ENCODE measurements at places on chromosomes 3 and 15. TPM values are rescaled to one million over a fixed set of nuclear protein-coding genes. Genes with fewer than 3 reads are reported as not detected.

TMEM207 gene
- total RNA-seq = not detected

CACNA1D gene
- total RNA-seq = 13.8 TPM

PPP2R3A gene
- 28.5 TPM for total RNA-seq

LRRC31 gene
- 63.8 TPM for total RNA-seq

LAMB2 gene
- 354 TPM for total RNA-seq

MORC1 gene
- not detected for total RNA-seq

DNA sequence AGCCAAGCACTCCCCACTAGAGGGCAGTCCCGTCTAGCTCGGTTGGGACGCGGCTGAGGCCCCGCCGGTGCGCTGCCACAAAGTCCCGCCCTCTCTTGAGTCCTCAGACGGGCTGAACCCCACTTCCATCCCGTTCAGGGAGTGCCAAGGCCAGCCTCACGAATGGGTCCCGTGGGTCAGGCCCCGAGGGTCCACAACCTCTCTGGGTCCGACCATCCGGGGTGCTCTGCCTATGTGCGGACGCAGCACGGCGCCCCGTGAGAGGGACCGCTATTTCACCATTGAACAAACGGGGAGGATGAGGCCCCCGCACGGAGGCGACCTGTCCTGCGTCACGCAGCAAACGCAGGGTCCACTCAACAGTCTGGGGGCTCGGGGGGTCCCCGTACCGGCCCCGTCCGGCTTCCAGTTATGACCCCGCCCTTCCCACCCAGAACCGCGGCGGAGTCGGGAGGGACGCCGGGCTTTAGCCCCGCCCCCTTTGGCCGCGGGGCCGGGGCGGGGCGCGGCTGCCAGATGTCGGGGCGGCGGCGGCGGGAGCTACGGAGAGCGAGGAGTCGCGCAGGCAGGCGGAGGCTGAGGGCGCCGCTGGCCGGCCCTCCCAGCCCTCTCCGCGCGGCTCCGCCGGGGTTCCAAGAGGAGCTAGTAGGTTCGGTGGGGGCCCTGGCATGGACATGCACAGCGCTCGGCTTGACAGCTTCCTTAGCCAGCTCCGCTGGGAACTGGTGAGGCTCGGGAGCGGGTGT lies at the start of gene INKA1:
Gene INKA1, plus strand, starts transcription at position 543 of the 746 bp plus-strand sequence. Its CDS starts 132 bp downstream, at position 675.
- peak; percentile 91 for DNase-seq

DNA sequence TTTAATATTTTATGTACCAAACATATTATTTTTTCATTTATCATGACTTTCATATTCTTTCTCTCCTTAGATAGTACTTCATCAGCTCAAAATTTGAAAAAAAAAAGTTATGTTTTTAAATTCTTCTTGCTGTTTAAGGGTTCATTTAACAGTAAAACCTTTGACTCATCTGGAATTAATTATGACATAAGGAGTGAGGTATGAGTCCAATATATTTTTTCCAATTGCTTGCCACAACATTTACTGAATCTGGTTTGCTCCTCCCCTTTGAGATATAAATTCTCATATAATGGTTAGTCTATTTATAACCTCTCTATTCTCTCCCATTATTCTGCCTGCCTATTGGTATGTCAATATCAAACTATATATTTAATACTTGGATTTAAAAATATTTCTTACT lies 387.8 kb downstream of the TUSC7 start:
- DNase-seq = no peak

DNA sequence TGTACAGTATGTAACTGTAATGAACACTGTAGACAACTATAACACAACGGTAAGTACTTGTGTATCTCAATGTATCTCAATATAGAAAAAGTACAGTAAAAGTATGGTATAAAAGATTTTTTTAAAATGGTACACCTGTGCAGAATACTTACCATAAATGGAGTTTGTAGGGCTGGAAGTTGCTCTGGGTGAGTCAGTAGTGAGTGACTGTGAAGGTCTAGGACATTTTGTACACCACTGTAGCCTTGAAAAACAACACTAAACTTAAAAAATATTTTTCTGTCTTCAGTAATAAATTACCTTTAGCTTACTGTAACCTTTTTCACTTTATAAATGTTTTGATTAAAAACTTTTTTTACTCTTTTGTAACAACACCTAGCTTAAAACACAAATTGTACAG lies 142.9 kb downstream of the ATG7 start:
- no peak for DNase-seq

DNA sequence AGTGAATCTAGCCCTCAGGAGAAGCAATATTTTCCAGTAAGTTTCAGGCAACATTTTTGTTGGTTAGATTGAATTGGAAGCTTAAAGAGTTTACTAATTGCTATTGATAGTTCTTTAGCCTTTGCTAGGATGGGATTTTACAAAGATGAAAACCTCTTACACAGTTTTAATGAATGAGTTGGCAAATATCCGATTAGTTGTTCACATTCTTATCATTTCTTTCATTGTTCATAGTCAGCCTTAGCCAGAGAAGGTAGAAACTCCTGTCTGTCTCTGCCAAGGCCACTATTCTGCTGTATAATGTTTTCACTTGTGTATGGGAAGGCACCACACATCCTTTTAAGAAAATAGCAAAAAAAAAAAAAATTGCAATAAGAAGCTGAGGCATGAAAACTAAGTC lies 222.0 kb upstream of the MANF start:
- DNase-seq = no peak

DNA sequence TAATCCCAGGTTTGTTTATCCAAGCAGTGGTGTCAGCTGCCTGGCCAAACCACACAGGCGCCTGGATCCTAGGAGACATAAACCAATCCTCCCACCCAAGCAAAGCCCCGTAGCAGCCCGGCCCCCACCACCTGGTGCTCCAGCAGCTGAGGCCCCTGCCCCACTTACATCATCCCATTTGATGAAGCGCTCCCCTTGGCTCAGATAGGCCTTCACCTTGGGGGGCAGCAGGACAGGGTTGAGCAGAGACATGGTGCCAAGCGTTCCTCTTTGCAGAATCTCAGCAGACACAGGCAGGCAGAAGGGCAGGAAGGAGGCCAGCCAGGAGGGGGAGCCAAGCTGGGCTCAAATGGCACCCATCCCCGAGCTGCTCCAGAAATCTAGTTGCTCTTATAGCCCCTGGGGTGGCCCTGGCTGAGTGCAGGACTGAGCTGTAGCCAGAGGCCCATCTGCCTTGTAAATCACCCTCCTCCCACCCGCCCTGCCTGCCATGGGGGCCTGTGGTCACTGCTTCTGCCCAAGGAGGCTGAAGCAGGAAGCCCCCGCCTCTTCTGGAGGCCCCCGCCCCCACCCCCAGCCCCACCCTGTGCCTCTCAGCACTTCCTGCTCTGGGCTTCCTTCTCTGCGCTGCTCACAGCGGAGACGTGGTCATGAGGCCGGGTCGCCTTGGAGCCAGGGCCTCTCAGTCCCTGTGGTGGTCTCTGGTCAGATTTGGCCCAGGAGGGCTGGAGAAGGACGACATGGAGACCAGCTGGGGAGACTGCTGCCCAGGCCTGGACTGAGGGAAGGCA lies at the start of gene PLCB2:
Gene PLCB2, minus strand, starts transcription at position 515 of the 791 bp plus-strand sequence. Its CDS starts 263 bp downstream, at position 252.
- peak; percentile 65 for DNase-seq

DNA sequence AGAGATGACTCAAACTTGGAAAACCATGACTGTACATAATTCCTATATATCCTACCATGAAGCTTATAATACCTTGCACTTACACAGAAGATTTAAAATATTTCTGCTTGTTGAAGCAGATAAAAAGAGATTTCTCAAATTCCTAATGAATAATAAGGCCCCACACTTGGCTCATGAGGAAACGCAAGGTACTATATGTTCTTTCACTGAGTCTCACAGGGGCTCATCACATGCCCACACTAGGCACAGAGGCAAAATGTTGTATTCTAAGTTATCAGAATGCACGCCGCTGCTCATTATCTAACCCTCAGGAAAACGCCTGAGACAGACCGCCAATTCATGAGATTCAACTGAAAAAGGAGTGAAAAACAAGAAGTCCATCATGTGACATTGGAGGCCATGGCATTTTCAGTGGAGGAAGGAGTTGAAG lies 5.6 kb downstream of the MYO1E start:
- DNase-seq = no peak

- DNase-seq = peak; percentile 35
Measured at GRCh38 chr3:185744997-185745843, 79.6 kb downstream of the IGF2BP2 start.

DNA sequence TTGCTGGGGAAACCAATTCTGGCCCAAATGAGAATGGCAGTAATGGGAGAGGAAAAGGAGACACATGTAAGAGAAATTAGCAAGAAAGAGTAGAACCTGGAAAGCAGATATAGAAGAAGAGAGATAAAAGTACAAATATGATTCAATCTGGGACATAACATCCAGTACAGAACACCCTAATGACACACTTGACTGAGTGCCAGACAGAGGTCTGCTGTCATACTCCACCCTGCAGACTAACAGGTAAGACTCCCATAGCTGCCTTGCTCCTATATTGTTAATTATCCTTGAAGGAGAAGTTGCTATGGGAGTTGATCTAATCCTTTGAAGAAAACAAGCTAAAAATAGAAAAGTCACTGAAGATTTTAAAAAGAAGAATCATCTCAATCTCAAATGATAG lies 21.1 kb downstream of the CCPG1 start:
- DNase-seq = no peak

DNA sequence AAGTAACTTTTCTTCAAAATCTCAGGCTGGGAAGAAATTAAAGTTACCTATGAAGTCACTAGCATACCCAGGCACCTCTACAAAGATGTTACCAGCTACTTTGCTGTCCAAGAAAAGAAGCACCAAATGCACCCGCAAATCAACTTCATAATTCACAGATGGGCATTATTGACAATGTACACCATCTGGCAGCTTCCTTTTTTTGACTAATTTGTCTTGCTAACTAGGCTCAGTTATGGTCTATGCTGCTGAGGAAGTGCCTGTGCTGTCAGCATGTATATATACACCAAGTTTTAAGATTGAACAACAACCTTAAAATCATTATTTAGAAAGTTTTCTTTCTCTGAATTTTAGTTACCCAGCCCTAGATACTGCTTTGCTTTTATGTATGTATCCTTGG lies 93.8 kb downstream of the NSUN3 start:
- DNase-seq = no peak

GRCh38 chr15:55823191-55823670 lies 80.3 kb upstream of the PRTG start:
- no peak for DNase-seq

DNA sequence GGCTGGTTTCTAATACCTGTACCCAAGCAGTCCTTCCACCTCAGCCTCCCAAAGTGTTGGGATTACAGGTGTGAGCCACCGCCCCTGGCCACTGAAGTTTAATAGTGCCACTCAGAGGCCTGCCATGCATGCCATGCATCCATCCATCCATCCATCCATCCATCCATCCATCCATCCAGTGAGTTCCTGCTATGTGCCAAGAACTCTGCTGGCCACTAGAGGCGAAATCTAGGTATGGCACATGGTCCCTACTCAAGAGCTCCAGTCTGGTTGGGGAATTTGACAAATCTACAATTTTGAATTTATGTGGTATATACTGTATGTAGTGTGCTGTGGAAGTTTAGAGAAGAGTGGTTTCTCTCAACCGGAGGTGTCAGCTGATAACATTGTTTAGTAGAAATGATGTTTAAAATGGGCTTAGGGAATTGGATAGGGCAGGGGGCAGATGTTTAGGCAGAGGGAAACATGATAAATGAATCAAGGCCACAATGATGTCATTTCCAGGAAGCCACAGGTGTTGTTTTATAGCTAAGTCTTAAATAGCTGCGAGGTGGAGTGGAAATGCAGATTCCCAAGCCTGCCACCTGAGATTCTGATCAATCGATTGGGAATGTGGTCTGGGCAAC lies 384.4 kb upstream of the C2CD4B start:
- no peak for DNase-seq

GRCh38 chr3:43017004-43017403 lies 37.9 kb downstream of the GASK1A start:
- no peak for DNase-seq

DNA sequence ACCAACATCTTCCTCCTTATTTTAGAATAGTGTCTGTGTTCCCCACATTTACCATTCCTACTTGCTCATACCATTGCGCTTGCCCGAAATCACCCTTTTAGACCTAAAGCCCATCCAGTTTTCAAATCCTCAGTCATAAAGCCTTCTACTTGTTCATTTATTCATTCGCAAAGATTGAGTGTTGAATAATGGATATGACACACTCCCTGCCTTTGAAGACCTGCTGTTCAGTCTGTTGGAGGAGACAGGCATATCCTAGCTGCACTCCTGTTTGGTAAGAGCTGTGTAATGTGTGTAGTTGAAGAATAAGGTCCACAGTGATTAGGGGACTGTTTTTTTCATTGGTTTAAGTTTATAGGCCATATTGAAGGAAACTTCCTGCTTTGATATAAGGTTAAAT lies 1.7 kb downstream of the CNOT10 start:
- no peak for DNase-seq

GRCh38 chr15:59304034-59304795 lies 68.5 kb downstream of the MYO1E start:
- no peak for DNase-seq

All from mucosa of descending colon (tissue), 3 donors.